Neural crest cell (in vitro differentiated cells): ENCODE measurements at places on chromosomes 7 and 10.

GRCh38 chr7:18016547-18017444 lies 10.8 kb downstream of the PRPS1L1 start:
- H3K27ac ChIP-seq: no peak overlapping the region
- no peaks in the 10 kb centered on the region for H3K36me3 ChIP-seq
- no peak overlapping the region for H3K4me3 ChIP-seq
- H3K4me1 ChIP-seq: no peaks in the 10 kb centered on the region

DNA sequence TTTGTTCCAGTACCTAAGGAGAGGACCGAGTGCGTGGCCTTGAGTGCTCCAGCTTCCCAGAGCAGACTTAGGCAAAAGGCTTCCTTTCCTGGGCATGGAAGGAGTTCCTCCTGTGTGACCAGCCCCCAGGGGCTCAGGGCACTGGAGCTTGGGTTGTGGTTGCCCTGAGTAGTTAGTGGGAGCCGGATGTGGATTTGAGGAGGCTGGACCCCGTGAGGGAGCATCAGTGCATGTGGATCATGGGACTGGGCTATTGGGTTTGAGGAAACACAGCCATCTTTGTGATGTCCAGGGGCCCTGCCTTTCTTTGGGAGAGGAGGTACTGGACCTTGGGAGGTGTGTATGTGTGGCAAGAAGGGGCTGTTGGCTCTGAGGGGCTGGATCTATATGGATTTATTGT lies 8.4 kb downstream of the LRMDA start:
- peaks cover 17% of the 10 kb centered on the region for H3K36me3 ChIP-seq
- H3K27ac ChIP-seq: no peak overlapping the region
- no peaks in the 10 kb centered on the region for H3K27me3 ChIP-seq
- no peak overlapping the region for H3K4me3 ChIP-seq
- no peak for DNase-seq

GRCh38 chr10:114691442-114691941 lies 33.4 kb upstream of the ABLIM1 start:
- DNase-seq: no peak
- no peaks in the 10 kb centered on the region for H3K27me3 ChIP-seq
- peaks cover 14% of the 10 kb centered on the region for H3K4me1 ChIP-seq

DNA sequence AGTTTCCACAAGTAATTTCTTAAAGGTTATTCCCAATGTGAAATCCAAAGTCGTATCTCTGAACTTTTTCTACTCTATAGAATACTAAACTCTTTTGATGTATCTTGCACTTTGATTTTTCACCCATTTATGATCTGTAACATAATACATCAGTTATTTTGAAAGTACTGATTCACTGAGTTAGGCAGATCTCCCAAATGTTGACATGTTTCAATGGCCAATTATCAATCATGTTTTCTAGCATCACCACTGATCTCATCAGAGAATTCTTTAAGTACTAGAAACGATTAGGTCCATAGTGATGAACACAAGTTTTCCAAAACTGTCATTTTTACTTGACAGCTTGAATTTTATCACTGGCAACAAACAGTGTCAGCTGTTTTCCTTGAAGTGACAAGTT lies 119.0 kb downstream of the ATE1 start:
- no peaks in the 10 kb centered on the region for H3K36me3 ChIP-seq
- no peaks in the 10 kb centered on the region for H3K4me1 ChIP-seq
- no peak for DNase-seq
- no peak overlapping the region for H3K27ac ChIP-seq
- H3K27me3 ChIP-seq: no peaks in the 10 kb centered on the region
- H3K4me3 ChIP-seq: no peak overlapping the region

- peaks cover 13% of the 10 kb centered on the region for H3K4me1 ChIP-seq
- DNase-seq: no peak
- H3K4me3 ChIP-seq: no peak overlapping the region
- H3K27ac ChIP-seq: peak overlapping the region; percentile 83
- no peaks in the 10 kb centered on the region for H3K27me3 ChIP-seq
- peaks cover under 1% of the 10 kb centered on the region for H3K36me3 ChIP-seq
Observed at GRCh38 chr7:129388333-129389098, 45.7 kb upstream of the STRIP2 start.

DNA sequence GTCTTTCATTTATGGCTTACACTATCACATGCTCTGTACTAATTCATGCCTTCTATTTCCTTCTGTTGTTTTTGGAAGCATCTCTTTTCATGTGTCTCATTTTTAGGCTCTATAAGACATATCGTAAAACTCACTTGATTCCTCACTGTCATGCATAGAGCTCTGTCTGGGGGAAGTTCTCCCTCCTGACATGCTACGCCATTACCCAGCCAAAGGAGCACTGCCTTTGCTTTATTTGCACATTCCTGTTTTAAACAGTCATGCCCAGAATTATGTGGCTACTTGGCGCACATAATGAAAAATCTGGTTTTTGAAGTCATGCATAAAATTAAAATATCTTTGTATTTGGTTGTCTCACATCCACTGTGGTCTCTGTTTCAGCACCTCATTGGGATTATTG lies 17.6 kb upstream of the AKR1C3 start:
- no peak overlapping the region for H3K4me3 ChIP-seq
- peaks cover 6% of the 10 kb centered on the region for H3K4me1 ChIP-seq
- no peak overlapping the region for H3K27ac ChIP-seq
- H3K36me3 ChIP-seq: peaks cover 2% of the 10 kb centered on the region
- H3K27me3 ChIP-seq: no peaks in the 10 kb centered on the region
- no peak for DNase-seq

DNA sequence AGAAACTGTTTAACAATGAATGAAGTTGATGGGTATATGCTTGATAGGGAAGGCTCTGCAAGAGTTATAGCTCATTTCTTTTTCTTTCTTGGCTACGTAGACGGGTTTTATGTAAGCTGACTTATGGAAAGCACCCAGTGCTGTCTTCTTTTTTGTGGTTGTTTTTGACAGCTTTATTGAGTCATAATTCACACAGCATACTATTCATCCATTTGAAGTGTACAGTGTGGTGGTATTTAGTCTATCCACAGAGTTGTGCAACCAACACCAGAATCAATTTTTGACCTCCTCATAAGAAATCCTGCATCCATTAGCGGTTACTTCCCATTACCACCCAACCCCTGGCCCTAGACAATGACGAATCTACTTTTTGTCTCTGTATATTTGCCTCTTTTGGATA lies 240.6 kb upstream of the KIAA1217 start:
- DNase-seq: no peak
- no peak overlapping the region for H3K4me3 ChIP-seq
- H3K27ac ChIP-seq: no peak overlapping the region
- H3K36me3 ChIP-seq: no peaks in the 10 kb centered on the region
- no peaks in the 10 kb centered on the region for H3K27me3 ChIP-seq
- H3K4me1 ChIP-seq: no peaks in the 10 kb centered on the region

GRCh38 chr7:12066521-12066920 lies 144.6 kb upstream of the TMEM106B start:
- no peaks in the 10 kb centered on the region for H3K4me1 ChIP-seq
- no peak overlapping the region for H3K4me3 ChIP-seq
- H3K36me3 ChIP-seq: no peaks in the 10 kb centered on the region
- no peaks in the 10 kb centered on the region for H3K27me3 ChIP-seq

DNA sequence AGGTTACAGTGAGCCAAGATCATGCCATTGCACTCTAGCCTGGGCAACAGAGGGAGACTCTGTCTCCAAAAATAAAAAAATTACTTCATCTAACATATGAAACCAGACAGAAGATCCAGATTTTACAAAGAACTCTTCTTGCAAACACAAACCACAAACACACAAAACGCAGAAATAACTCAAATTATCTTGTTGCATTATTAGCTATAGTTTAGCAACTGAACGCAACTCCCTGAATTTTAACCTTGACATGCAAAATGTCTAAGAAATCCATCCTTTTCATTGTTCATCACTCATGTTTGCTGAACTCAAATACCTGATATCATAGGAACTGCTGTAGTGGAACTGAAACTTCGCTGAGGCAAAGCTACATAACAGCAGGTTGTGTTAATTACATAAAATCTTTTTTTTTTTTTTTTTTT lies 64.1 kb downstream of the MICU1 start:
- no peak for DNase-seq
- H3K4me3 ChIP-seq: no peak overlapping the region
- H3K36me3 ChIP-seq: peaks cover 44% of the 10 kb centered on the region
- H3K4me1 ChIP-seq: no peaks in the 10 kb centered on the region
- no peaks in the 10 kb centered on the region for H3K27me3 ChIP-seq
- no peak overlapping the region for H3K27ac ChIP-seq

DNA sequence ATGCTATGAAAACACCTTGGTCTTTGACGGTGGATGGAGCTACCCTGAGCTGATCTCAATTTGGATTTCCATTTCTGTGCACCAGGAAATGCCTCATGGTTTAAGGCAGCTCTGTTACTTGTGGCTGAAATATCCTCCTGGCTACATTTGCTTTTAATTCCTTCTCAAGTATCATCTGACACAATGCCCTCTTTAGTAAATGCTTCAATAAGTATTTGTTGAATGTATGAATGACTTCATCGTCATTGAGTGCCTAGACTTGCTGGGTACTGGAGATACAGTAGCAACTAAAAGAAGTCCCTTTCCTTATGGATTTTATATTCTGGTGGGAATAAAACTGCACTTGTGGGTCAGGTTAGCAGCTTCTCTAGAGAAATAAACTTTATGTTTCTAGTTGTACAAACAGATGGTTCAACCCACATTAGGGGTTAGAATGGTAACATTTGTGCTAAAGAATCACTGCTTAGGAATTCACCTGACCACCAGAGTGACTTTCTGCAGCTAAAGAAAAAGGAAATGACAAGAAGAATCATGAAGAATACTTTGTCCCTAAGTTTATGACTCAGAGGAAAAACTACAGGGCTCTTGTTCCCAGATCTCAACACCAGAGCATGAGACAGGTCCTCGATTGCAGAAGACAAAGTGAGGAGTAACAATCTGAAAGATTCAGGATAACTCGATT lies 21.8 kb upstream of the SMNDC1 start:
- peaks cover 5% of the 10 kb centered on the region for H3K27me3 ChIP-seq
- no peak for DNase-seq

GRCh38 chr7:15507171-15507570 lies 54.6 kb downstream of the AGMO start:
- H3K27me3 ChIP-seq: no peaks in the 10 kb centered on the region
- no peak overlapping the region for H3K4me3 ChIP-seq
- H3K27ac ChIP-seq: no peak overlapping the region
- no peaks in the 10 kb centered on the region for H3K36me3 ChIP-seq
- DNase-seq: no peak

DNA sequence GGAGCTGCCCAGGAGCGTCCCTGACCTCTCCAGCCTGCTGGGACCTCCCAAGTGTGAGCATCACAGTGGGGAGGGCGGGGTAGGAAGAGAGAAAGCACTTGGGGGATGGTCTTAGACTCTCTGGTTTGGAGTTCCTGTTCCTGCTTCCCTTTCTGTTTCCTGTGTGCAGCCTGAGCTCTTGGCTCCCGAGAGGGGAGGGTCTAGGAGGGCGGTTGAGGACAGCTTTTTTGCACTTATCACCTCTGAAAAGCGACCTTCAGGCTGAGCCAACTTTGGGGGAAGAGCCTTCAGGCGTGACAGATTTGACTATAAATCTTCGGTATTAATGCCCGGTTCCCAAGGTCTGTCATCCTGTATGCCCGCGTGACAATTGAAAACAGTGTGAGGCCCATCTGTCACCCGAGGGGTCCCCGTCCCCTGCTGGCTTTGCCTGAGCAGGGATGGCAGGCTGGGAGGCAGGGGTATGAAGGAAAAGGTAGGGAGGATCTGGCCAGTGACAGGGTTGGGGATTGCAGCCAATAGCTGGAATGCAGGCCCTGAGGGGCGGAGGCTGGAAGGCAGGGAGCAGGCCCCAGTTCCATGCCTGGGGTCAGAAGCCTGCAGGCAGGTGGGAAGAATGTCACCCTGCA lies 78.6 kb downstream of the CDH23 start:
- no peak overlapping the region for H3K4me3 ChIP-seq
- H3K4me1 ChIP-seq: peaks cover 4% of the 10 kb centered on the region
- H3K36me3 ChIP-seq: no peaks in the 10 kb centered on the region

DNA sequence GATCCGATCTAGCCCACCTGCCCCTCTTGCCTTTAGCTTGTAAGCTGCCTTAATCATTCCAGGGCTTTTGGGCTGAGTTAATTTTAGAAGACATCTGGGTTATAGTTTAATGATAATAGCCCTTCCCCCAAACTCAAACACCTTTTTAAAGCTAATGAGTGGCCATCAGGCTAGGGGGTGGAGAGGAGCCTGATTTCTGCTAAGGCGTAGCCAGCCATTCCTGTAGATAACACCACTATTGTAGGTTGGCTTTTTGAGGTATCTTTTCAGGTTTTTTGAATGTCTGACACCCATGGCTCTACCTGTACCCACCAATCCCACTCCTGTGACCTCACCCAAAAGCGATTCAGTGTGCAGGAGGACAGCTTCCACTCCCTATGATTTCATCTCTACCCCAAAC lies 7.6 kb upstream of the SYPL1 start:
- no peak for DNase-seq
- no peak overlapping the region for H3K4me3 ChIP-seq
- no peak overlapping the region for H3K27ac ChIP-seq
- no peaks in the 10 kb centered on the region for H3K36me3 ChIP-seq
- H3K4me1 ChIP-seq: no peaks in the 10 kb centered on the region

GRCh38 chr10:95289003-95289920 lies 1.5 kb downstream of the PDLIM1 start:
- no peak for DNase-seq
- H3K4me1 ChIP-seq: peaks cover 10% of the 10 kb centered on the region
- H3K27ac ChIP-seq: no peak overlapping the region
- no peaks in the 10 kb centered on the region for H3K36me3 ChIP-seq

GRCh38 chr7:156896388-156897022 lies 3.5 kb upstream of the LMBR1 start:
- no peaks in the 10 kb centered on the region for H3K36me3 ChIP-seq
- peaks cover 4% of the 10 kb centered on the region for H3K27me3 ChIP-seq
- no peak overlapping the region for H3K4me3 ChIP-seq
- DNase-seq: no peak

DNA sequence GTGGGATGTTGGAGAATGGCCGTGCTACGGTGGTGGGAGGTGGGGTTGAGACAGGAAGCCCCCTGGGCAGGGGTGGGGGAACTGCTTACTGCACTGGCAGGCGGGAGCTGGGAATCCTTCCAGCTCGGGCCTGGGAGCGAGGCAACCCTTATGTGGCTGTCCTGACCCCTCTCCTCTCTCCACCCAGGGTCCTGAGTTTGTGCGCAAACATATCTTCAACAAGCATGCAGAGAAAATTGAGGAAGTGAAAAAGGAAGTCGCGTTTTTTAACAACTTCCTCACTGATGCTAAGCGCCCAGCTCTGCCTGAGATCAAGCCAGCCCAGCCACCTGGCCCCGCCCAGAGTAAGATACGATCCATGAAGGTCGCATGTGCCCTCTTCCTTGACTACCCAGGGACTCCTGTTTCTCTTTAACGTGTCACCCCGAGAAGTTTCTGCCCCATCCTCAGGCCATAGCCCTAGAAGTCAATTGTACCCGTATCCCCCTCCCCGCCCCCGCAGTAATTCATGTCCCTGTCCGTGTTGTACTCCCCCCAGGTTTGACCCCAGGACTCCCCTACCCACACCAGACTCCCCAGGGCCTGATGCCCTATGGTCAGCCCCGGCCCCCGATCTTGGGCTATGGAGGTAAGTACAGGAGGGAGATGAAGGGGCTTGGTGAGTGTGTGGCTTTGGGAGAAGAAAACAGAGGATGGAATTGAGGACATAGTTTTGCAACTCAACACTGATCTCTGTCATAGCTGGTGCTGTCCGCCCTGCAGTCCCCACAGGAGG lies 1.8 kb downstream of the UFSP1 start:
- H3K27me3 ChIP-seq: peaks cover 16% of the 10 kb centered on the region
- no peak overlapping the region for H3K27ac ChIP-seq
- peaks cover 28% of the 10 kb centered on the region for H3K36me3 ChIP-seq
- no peak for DNase-seq
- peaks cover 44% of the 10 kb centered on the region for H3K4me1 ChIP-seq
